Diencephalon (tissue), 1 donor: ENCODE measurements at places on chromosomes 4 and X. TPM values are rescaled to one million over a fixed set of nuclear protein-coding genes. Genes with fewer than 3 reads are reported as not detected.

RTL9 gene
- total RNA-seq = 1.6 TPM

PDE6B gene
- 9.2 TPM for total RNA-seq

SPP1 gene
- 401 TPM for total RNA-seq

CTAG1A gene
- total RNA-seq = not detected

GLRB gene
- 43.8 TPM for total RNA-seq
